ENCODE measurements at places on chromosomes 2 and 18. TPM values are rescaled to one million over a fixed set of nuclear protein-coding genes. Genes with fewer than 3 reads are reported as not detected.

DQX1 gene
- not detected for total RNA-seq

- no peak for ATAC-seq
These were observed 63.2 kb upstream of the COPS8 start for GRCh38 chr2:237022533-237022932.

ADCYAP1 gene
- total RNA-seq, result 0.67 TPM

- peak; percentile 90 for ATAC-seq
These were observed 136.5 kb upstream of the ETAA1 start for GRCh38 chr2:67260343-67261277.

GMCL1 gene
- 14.8 TPM for total RNA-seq

KHK gene
- 6.1 TPM for total RNA-seq

PROKR1 gene
- 0.27 TPM for total RNA-seq

- no peak for ATAC-seq
These were observed 554 bp downstream of the ASIC4 start for GRCh38 chr2:219514836-219515235.

GRCh38 chr18:66495844-66496243, 108.0 kb downstream of the CDH19 start:
- no peak for ATAC-seq

GRCh38 chr2:204583773-204584172, 38.5 kb downstream of the PARD3B start:
- no peak for ATAC-seq

ARHGAP28 gene
- 0.47 TPM for total RNA-seq

DNA sequence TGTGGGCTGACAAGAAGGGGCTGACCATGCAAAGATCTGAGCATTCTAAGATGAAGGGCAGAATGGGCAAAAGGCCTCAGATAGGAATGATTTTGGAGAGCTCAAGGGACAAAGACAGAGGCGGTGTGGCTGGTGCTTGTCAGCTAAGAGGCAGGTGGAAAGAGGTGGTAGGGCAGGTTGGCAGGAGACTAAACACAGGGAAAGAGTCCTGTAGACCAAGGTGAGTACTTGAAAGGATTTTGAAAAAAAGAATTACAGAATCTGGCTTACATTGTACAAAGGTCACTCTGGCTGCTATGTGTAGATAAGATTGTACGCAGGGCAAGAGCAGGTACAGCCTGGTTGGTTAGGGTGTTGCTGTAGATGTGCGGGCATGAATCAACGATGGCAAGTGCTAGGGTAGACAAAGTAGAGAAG, 50.6 kb downstream of the STK39 start:
- no peak for ATAC-seq

LRP2 gene
- not detected for total RNA-seq

GRCh38 chr2:11071211-11071610, 84.1 kb upstream of the SLC66A3 start:
- ATAC-seq, result no peak

MBOAT2 gene
- total RNA-seq, result 27.0 TPM

GALNT14 gene
- total RNA-seq, result 0.15 TPM

DNA sequence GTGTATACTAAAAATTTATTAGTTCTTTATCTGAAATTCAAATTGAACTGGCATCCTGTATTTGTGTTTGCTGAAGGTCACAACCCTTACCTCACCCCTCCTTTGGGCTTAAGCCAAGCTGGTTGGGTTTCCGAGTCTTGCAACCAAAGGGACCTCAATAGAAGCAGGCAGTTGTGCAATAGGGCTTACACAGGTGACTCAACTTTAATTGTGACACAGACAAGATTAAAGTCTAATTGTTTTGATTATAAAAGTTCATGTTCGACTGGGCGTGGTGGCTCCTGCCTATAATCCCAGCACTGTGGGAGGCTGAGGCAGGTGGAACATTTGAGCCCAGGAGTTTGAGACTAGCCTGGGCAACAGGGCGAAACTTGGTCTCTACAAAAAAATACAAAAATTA, 71.5 kb downstream of the RAB31 start:
- ATAC-seq, result no peak

STARD6 gene
- total RNA-seq, result not detected

OXER1 gene
- total RNA-seq, result 0.93 TPM

- ATAC-seq, result no peak
These were observed 167.6 kb upstream of the ACAA2 start for GRCh38 chr18:49980896-49981295.

DNA sequence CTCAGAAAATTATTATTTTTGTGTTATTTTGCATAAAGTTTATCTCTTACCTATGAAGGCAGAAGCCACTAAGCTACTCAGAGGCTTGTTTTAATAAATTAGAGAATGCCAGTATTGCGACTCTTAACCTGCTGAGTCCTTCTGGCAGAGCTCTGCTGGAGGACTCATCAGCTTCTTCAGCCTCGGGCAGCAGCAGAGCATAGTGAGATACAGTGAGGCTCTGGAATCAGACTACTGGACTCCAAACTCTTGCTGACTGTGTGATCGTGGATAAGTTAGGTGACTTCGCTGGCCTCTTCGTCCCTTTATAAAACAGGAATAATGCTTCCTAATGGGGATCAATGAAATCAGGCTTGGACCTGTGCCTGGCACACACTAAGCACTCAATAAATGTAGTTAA, 1.7 kb downstream of the PTRHD1 start:
- no peak for ATAC-seq

- no peak for ATAC-seq
These were observed 131.7 kb downstream of the SETBP1 start for GRCh38 chr18:44812426-44812825.

DNA sequence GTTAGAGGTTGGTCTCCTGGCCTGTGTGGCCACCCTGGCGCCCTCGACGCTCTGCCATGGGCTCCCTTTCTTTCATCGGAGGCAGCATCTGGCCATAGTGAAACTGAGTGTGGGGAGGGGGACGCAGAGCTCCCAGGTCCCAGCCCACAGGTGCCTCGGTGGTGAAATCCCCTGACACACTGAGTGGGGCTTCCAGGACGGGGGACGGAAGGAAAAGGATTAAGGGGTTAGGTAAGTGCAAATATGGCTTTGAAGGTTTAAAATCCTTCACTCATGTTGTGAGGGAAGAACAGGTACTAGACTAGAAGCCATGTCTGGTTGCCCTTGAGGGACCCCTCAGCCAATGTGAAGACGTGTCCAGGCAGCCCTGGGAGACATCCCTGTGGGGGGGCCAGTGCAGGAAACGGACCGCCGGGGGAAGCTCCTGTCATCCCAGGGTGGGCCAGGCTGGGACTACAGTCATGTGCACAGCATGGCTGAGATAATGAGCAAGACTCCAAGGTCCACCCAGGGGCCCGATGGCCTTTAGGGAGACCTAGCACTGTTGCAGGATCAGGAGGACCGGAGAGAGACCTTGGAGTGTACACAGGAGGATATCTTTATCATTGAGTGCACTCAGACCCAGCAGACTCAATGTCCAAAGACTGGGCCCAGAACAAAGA, 36.3 kb downstream of the RTP5 start:
- no peak for ATAC-seq

DNA sequence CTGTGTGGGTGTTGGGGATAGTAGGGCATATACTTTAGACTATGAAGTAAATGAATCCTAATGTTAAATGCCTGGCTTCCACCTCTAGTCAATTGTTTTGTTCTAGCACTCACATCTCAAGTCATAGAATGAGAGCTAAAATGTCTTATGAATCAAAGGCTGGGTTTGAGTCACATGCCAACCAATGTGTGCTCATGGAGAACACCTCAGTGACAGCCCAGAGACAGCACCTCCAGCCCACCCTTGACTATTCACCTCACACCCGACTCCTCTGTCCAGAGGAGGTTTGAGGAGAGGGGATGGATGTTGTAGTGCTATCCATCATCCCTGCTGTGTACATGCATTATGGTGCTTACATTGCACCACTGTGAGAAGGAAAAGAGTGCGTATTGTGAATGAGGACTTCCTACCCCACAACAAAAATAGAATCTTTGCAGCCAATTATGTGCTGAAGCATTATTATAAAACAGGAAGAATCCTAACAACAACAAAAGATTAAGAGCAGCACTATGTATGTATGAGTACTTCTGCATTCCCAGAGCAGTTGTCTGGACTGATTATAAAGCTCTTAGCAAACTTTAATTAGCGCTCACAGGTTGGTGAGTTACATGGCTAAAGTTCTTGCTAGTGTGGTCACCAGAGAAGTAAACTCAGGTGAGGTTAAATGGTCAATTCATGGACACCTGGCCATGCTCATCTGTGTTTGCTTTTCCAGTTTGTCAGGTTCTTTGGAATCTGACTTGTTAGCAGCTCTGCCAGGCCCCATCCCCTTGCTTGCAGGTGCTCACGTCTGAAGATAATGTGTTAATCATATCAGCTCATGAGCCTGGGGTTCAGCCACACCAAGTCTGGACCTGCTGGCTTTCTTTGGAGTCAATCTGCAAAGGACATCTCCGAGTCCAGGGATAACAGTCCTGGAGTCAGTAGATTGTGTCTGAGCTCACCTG, 55.3 kb upstream of the NABP1 start:
- no peak for ATAC-seq

MLPH gene
- 8.9 TPM for total RNA-seq

KLHL29 gene
- total RNA-seq, result 19.6 TPM

GRCh38 chr2:7868836-7869235, 813.0 kb upstream of the ID2 start:
- ATAC-seq, result no peak

DNA sequence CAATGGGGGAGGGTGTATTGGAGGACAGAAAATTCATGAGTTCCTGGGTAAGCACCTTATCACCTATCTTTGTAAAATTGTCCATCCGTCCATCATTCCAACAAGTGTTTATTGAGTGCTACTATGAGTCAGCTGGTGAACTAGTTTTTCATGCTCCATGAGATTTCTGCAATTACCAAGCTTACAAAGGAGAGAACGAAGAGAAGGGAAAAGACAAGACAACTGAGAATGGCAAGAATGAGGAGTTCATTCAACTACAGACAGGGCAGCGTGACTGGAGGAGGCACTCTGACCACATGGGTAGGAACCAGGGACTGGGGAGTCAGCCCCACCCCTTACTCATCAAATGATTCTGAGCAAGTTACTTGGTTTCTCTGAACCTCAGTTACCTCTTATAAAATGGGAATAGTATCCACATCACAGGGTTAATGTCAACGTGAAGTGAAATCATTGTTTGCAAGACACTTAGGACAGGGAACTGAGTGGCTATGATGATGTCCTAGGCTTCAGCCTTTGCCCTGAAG, 18.6 kb upstream of the TXNDC2 start:
- ATAC-seq, result no peak

DNA sequence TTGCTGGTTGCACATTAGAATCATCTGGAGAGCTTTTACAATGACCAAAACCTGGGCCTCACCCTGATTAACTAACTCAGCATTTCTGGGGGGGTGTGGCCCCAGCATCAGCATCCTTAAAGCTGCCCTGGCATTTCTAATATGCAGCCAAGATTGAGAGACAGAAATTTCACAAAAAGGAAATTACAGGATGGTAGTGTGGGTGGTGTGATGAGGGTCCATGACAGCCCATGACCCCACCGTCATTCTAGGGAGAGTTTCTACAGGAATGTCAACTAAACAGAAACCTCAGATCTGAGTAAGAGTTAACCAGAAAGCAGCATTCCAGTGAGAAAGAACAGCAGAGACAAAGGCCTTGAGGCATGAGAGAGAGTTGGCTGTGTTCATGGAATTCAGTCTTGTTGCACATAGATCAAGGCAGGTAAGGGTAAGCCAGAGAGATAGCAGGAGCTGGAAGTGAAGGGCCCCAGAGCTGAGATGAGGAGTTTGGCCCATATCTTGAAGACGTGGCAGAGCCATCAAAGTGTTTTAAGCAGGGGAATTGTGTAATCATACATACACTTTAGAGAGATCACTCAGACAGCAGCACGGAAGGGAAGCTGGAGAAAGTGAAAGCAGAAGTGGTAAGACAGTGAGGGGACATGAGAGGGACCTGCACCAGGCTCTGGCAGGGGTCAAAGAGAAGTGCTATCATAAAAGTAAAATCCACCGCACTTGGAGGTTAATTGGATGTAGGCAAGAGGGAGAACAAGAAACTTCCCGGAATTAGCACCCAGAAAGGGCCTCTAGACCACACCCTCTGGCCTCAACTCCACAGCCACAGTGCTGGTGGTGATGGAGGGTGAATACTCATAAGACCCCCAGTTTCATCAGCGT, 7.8 kb upstream of the TRABD2A start:
- peak; percentile 80 for ATAC-seq

DNA sequence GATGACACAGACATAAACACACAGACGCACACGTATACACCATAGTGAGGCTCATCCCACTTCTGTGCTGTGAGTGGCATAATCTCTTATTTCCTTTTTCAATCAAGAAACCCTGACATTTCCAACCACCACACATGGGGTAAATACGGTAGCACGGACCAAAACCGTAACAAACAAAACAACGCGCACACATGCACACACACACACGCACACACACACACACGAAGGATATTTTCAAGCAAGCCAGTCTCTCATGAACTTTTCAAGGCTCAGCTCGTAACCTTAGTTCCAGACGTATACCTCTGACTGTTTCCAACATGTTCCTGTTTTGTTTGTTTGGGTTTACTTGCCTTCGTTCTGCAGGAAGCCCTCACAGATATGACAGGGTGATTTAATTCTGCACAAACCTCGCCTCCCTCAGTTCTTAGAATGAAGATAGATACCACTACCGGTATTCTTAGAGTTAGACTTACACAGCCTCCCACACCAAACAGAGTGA, 119.8 kb downstream of the BCL2 start:
- ATAC-seq, result no peak

DNA sequence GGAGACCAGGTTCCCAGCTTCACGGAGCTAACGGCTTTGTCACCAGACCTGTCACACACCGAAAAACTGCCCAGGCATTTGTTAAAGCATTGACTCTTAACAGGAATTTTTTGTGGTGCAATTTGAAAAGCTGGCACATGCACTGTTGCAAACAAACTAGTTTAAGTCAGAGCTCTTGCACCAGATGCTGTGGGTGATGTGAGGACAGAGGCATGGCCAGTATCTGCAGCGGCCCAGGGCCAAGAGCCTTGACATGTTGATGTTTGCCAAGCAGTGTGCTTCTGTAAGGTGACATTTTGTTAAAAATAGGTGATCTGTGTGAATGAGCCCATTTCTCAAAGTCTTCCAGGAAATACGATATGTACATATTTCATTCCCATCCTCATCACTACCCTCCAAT, 142.5 kb downstream of the MTCL1 start:
- peak; percentile 34 for ATAC-seq

- ATAC-seq, result no peak
These were observed 31.5 kb upstream of the COLEC12 start for GRCh38 chr18:532018-532417.

- no peak for ATAC-seq
These were observed 48.1 kb downstream of the EMILIN2 start for GRCh38 chr18:2894841-2895370.

RBKS gene
- total RNA-seq, result 1.1 TPM

ANKRD53 gene
- total RNA-seq, result 1.0 TPM

DNA sequence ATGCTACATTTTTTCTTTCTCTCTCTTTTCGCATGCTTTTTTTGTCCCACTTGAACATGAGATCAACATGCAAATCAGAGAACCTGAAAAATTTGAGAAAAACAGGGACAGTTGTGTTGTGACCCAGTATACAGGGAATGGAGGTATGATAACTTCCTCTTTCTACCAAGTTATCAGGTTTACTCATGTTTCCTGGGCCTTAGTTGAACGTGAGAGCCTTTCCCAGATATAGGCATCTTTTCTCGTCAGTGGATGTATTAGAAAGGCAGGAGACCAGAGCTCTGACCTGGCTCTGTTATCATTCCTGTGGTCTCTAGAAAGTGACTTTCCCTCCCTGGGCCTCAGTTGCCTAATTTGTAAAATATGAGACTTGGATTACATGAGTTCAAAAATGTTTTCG, 30.1 kb upstream of the FAM117B start:
- no peak for ATAC-seq

Data from gastroesophageal sphincter (tissue), 4 donors.